CD8-positive, alpha-beta memory T cell (primary cell): ENCODE measurements at places on chromosomes 2 and 18. TPM values are rescaled to one million over a fixed set of nuclear protein-coding genes. Genes with fewer than 3 reads are reported as not detected.
A peak's percentile ranks its signal among the peaks of the same experiment; 100 is the strongest.

- H3K27me3 ChIP-seq: no peaks in the 10 kb centered on the region
- no peak overlapping the region for H3K4me3 ChIP-seq
- H3K4me1 ChIP-seq: peaks cover 28% of the 10 kb centered on the region
- H3K27ac ChIP-seq: no peak overlapping the region
Measured at GRCh38 chr2:222651718-222652418, 4.0 kb downstream of the FARSB start.

GRCh38 chr2:15303874-15304273 is 257.3 kb downstream of the NBAS start:
- peaks cover 2% of the 10 kb centered on the region for H3K36me3 ChIP-seq
- peaks cover 15% of the 10 kb centered on the region for H3K4me1 ChIP-seq
- H3K27ac ChIP-seq: no peak overlapping the region
- no peak for DNase-seq

GRCh38 chr18:9852266-9853081 is 33.3 kb upstream of the TXNDC2 start:
- H3K27me3 ChIP-seq: no peaks in the 10 kb centered on the region
- no peak overlapping the region for H3K27ac ChIP-seq
- no peaks in the 10 kb centered on the region for H3K36me3 ChIP-seq
- no peaks in the 10 kb centered on the region for H3K4me1 ChIP-seq
- no peak overlapping the region for H3K4me3 ChIP-seq
- DNase-seq: no peak

DNA sequence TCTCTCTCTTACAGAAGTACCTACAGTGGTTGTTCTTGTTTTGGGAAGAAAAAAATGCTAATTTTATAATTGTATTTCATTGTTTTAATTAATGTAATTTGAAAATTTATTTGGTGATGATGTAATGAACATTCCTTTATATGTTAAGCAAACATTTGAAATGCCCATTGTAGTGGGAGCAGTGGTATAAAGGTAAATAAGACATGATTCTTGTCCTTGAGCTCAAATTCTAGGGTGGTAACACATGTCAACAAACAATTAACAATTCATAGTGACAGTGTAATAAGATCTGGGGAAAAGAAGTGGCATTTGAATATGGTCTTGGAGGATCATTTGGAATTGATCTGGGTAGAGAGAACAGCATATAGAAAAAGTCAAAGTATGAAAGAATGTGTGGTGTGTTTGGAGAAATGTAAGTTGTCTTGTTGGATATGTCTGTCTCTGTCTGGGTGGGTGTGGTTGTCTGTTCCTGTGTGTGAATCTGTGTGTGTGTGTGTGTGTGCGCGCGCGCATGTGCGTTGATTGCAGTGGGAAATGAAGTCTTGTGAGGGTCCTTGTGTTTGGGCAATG is 5.8 kb downstream of the PTPN4 start:
- peaks cover 66% of the 10 kb centered on the region for H3K4me1 ChIP-seq
- H3K4me3 ChIP-seq: no peak overlapping the region
- no peak overlapping the region for H3K27ac ChIP-seq

- no peaks in the 10 kb centered on the region for H3K27me3 ChIP-seq
- no peaks in the 10 kb centered on the region for H3K36me3 ChIP-seq
- no peak overlapping the region for H3K4me3 ChIP-seq
- H3K27ac ChIP-seq: no peak overlapping the region
- DNase-seq: no peak
- no peaks in the 10 kb centered on the region for H3K4me1 ChIP-seq
Measured at GRCh38 chr2:74772046-74772445, 61.9 kb upstream of the HK2 start.

- H3K27me3 ChIP-seq: no peaks in the 10 kb centered on the region
- no peak overlapping the region for H3K27ac ChIP-seq
- no peak overlapping the region for H3K4me3 ChIP-seq
Measured at GRCh38 chr2:215370112-215370965, 58.5 kb downstream of the ATIC start.

DNA sequence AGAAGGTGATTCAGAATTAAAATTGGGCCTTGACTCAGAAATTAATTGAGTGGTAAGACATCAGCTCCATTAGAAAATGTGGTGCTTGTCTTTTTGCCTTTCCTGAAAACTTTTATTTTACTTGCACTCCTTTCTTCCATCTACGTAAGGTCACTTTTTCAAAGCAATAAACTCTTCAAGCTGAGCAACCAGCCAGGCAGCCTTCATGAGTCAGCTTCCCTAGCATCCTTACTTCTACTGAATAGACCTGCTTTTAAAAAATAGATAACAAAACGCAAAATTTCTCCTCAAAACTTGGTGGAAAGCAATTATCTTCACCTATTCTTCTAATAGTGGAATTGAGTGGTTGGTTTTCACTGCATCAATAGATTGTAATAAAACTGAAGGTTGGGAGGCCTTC is 504.2 kb downstream of the ARHGAP15 start:
- no peak for DNase-seq
- no peaks in the 10 kb centered on the region for H3K4me1 ChIP-seq
- peaks cover 6% of the 10 kb centered on the region for H3K36me3 ChIP-seq
- no peak overlapping the region for H3K27ac ChIP-seq
- no peaks in the 10 kb centered on the region for H3K27me3 ChIP-seq

DNA sequence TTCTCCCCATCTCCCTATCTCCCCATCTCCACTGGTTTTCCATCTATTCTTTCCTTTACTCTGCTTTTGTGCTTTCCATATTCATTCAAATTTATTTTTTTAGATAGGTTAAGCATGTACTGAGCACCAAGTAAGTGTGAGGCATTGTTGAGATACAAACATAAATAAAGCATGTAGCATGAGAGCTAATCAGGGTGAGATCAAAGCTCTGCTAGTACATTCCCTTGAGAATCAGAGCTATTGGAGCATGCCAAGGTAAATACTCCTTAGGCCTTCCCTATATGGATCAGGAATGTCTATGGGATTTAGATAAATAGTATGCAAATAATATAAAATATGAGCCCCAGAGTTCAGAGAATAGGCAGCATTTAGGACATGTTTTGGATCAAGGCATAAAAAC is 25.3 kb downstream of the BABAM2 start:
- no peaks in the 10 kb centered on the region for H3K27me3 ChIP-seq
- H3K27ac ChIP-seq: no peak overlapping the region
- no peak for DNase-seq

DNA sequence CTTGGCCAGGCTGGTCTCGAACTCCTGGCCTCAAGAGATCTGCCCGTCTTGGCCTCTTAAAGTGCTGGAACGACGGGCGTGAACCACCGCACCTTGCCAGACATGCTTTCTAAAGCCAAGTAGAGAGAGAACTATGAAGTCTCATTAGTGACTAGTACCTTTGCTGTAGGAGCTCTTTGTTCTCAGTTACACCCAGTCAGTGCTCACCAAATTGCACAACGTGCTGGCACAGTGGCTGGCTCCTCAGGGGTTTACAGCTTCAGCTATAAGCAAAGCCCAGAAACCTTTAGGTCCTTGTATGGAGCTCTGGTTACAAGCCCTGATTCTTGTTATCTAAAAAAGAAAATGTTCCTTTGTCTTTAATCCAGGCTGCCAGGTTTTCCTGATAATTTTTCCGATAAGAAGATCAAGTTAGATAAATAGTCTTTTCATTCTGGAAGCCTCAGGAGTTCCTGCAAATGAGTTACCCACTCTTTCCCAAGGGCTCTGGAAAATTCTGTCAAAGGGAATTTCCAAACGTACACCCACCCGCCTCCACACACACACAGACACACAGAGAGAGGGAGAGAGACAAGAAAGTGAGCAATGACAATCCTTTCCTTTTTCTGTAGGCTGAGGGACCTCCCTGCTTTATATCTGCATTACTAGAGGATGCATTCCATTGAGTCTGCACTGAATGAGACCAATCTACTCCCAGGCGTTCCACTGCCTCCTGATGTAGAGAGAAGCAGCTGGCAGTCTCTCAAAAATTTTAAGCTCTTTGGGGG is 100.2 kb upstream of the CSRNP3 start:
- no peaks in the 10 kb centered on the region for H3K27me3 ChIP-seq
- H3K4me1 ChIP-seq: no peaks in the 10 kb centered on the region
- no peaks in the 10 kb centered on the region for H3K36me3 ChIP-seq
- H3K27ac ChIP-seq: no peak overlapping the region

- no peaks in the 10 kb centered on the region for H3K4me1 ChIP-seq
- no peaks in the 10 kb centered on the region for H3K36me3 ChIP-seq
Measured at GRCh38 chr2:206423147-206423546, 20.2 kb upstream of the ADAM23 start.

GRCh38 chr2:26429779-26430578 is 28.3 kb downstream of the DRC1 start:
- H3K4me3 ChIP-seq: no peak overlapping the region
- H3K4me1 ChIP-seq: no peaks in the 10 kb centered on the region
- H3K27ac ChIP-seq: no peak overlapping the region
- DNase-seq: no peak

GRCh38 chr2:235048549-235048948 is 96.7 kb downstream of the SH3BP4 start:
- no peak overlapping the region for H3K27ac ChIP-seq
- H3K36me3 ChIP-seq: no peaks in the 10 kb centered on the region
- H3K4me1 ChIP-seq: no peaks in the 10 kb centered on the region
- no peak overlapping the region for H3K4me3 ChIP-seq
- no peak for DNase-seq

DNA sequence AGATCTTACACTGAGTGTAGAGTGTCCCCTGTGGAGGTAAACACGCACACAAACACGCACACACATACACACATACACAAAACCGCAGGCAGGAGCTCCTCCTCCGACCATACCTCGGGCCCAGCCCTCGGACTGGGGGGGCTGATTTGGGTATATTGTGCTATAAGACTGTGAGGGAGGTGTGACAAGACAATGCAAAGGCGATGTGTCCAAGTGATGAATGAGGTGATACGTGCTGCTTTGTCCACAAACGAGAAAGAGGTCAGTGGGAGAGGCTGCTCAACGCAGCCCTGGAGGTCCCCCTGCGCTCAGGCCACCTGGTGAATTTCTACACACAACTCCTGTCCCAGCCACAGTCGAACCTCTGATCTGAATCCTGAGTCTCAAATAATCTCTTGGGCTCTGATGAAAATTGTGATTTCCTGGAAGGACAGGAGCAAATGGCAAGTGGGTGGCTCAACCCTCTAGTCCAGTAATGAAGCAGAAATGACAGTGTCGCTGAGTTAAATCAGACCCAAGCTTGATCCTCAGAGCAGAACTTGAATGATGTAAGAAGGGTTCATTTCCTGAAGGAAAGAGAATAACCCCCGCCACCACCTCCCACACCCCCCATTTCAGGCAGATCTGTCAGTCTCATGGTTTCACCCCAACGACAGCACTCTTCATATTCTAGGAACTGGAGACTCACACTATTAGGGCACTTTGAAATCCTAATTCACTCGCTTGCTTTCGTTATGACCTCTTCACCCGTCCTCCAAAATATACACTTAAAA is 48.9 kb upstream of the ASXL2 start:
- H3K4me3 ChIP-seq: no peak overlapping the region
- DNase-seq: no peak
- no peaks in the 10 kb centered on the region for H3K27me3 ChIP-seq
- H3K36me3 ChIP-seq: no peaks in the 10 kb centered on the region
- no peak overlapping the region for H3K27ac ChIP-seq
- no peaks in the 10 kb centered on the region for H3K4me1 ChIP-seq

GRCh38 chr2:144511937-144512336 is 8.0 kb downstream of the ZEB2 start:
- H3K27ac ChIP-seq: peak overlapping the region; percentile 26
- peaks cover 6% of the 10 kb centered on the region for H3K27me3 ChIP-seq
- no peak overlapping the region for H3K4me3 ChIP-seq
- no peaks in the 10 kb centered on the region for H3K36me3 ChIP-seq

GRCh38 chr18:73752965-73753364 is 394.7 kb downstream of the FBXO15 start:
- no peaks in the 10 kb centered on the region for H3K27me3 ChIP-seq
- DNase-seq: no peak
- H3K27ac ChIP-seq: no peak overlapping the region
- no peak overlapping the region for H3K4me3 ChIP-seq

The GCG gene
- not detected for total RNA-seq

The MYCN gene
- total RNA-seq: not detected

The EIF4E2 gene
- 76.5 TPM for total RNA-seq

The CDK5R2 gene
- total RNA-seq: not detected

The SERPINB10 gene
- not detected for total RNA-seq

The GALNT14 gene
- 0.62 TPM for total RNA-seq
